NCI-H1105 treated with DMSO at 0.1 percent for 48 hours (cell line): ENCODE measurements at places on chromosomes 16 and 17.

GRCh38 chr17:75645501-75645888 is 12.3 kb downstream of the SMIM5 start:
- no peak for DNase-seq

GRCh38 chr17:70184770-70185169 is 15.4 kb downstream of the KCNJ2 start:
- no peak for DNase-seq

- no peak for DNase-seq
Observed at GRCh38 chr16:53224951-53225533, 170.3 kb downstream of the CHD9 start.

DNA sequence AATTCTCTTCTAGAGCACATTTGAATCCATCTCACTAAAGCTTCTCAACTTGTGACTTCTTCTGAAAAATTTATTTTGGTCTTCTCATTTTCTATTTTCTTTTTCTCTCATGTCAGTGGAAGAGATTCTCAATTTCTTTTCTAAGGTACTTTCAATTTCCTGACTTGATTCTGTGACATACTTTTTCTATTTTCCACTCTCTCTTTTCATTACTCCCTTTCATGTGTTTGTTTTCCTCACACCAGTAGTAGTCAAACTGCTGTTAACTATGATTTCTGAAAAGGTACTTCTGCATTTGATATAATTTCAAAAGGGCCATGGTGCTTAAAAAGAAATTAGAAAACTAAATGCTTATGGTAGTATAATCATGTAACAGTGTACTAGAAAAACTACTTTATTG is 41.9 kb downstream of the NFAT5 start:
- no peak for DNase-seq

GRCh38 chr16:15482068-15482747 is 47.8 kb downstream of the BMERB1 start:
- no peak for DNase-seq

- DNase-seq: no peak
Observed at GRCh38 chr16:27571433-27572326, 21.7 kb downstream of the KATNIP start.

- no peak for DNase-seq
Observed at GRCh38 chr17:12887088-12887487, 97.8 kb downstream of the ARHGAP44 start.

DNA sequence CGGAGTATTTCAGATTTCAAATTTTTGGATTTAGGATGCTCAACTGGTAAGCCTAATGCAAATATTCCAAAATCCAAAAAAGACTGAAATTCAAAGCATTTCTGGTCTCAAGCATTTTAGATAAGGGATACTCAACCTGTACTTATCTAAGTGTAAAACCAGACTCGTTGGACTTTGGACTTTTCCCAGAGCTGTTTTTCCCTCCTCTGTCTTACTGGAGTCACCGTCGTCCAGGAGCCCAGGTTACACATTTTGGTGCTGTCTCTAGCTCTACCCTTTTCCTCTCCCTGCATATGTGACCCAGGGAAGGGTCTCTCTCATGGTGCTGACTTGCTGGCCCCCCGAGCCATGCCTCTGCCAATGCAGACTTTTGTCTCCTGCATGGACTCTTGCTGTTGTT is 46.0 kb upstream of the MMP2 start:
- DNase-seq: no peak
